Kidney epithelial cell (primary cell): ENCODE measurements at places on chromosomes 5 and 9. TPM values are rescaled to one million over a fixed set of nuclear protein-coding genes. Genes with fewer than 3 reads are reported as not detected.

The SLC4A9 gene
- total RNA-seq, result 0.07 TPM in 1 of 2 replicates, not detected in the other

The FCN2 gene
- not detected in 2 replicates for total RNA-seq

GRCh38 chr5:143138839-143139238 lies 264.6 kb downstream of the NR3C1 start:
- DNase-seq, result no peak

DNA sequence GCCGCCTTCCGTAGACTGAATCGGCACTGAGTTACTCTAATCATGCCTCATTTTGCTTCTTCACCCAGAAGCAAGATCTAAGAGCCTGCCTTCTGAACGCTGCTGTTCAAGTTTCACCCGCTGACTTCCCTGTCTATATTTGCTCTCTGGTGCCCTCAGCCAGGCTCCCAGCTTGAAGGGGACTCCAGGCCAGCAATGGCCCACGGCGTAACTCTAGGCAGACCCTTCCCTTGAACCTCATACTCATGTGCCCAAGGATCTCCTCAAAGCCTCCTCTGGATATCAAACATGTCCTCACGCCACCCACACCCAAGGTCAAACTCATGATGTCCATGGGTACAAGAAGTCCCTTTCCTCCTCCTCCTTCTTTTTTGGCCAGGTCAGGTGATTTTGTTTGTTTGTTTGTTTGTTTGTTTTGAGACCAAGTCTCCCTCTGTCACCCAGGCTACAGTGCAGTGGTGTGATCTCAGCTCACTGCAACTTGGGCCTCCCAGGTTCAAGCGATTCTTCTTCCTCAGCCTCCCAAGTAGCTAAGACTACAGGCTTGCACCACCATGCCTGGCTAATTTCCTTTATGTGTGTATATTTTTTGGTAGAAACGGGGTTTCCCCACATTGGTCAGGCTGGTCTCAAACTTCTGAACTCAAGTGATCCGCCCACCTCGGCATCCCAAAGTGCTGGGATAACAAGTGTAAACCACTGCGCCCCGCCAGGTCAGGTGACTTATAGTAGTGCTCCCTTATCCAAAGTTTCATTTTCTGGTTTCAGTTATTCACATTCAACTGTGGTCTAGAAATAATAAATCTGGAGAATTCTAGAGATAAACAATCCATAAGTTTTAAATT lies 239.0 kb downstream of the SYK start:
- DNase-seq, result no peak

The CBY3 gene
- not detected in 2 replicates for total RNA-seq

- no peak for DNase-seq
Observed at GRCh38 chr5:93082981-93083380, 498.0 kb downstream of the NR2F1-AS1 start.

The ZCCHC9 gene
- 16.3 and 18.8 TPM in 2 replicates for total RNA-seq

The BNC2 gene
- 0.96 and 1.5 TPM in 2 replicates for total RNA-seq

DNA sequence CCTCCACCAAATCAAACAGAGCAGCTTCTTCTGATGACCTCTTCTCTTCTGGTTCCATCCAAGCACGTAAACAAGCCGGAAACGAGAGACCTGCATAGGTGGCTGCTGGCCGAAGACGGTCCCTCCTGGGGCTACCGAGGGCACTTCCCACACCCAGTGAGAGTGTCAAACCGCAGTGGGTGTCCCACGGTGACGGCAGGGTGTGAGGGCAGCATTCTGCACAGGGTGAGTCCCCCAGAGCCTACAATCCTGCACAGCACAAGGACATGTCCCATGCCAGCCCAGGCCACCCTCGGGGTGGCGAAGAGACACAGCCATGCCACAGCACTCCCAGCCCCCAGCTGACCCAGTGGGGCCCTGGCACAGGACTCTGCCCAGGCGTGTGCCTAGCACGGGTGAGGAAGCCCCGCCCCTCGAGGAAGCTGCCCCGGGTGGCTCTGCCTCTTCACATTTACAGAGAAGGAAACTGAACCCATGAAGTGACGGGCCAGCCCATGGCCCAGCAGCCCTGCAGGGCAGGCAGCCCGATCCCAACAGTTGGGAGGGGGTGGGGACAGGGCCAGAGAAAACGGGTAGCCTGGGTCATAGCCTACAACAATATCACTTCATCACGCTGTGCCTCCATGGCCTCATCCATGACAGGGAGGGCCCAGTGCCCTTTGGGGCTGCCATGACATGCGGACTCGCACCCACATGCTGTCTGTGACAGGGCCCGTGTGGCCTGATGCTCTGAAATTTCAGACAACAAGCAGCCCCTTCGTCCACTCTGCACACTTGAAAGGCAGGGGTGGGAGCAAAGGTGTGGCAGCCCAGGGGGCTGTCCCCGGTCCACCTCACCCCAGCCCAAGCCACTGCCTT lies 43.2 kb downstream of the SEMA4D start:
- DNase-seq, result no peak

DNA sequence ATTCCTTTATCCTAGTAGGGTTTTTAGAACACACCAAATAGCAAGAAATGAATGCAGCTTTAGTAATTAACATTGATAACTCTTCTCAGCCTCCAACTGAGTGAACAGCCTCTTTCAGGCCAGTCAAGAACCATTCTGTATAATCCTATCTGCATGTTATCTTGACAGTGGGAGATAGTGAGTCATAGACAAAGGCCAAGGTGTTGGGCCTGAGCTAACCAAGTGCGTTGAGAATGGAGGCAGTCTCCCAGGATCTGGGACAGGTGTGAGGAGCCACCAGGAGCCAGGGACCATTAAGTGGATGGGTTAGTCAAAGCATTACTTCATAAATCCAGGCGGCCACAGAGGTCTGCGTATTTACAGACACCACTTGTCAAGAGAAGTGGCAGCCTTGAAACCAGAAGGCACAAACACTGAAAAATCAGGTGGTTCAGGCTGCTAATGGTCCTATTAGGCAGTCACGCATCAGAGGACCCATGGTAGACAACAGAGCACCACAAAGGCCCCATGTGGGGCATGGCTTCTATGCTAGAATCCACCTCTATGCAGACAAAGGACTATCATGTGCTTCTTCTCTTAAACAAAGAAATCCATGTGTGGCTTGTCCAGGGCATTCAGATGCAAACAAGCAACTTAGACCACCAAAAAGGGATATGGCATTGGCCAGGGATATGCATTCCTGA lies 409.7 kb upstream of the PIK3R1 start:
- no peak for DNase-seq

DNA sequence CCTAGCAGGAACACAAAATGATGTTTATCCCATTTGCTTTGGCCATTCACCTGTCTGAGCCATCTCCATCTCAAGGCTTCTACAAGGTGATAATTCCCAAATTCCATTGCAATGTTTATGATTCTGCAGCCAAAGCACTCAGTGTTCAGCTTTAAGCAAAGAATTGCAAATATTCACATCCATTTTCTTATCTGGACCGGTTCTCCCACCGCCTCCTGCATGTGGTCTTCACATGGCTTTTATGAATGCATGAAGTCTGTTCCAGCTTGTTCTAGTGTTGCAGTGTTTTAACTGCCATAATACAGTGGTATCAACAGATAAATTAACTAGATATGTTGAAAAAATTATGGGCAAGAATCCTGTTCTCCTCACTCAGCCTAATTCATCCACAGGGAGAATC lies 443.0 kb upstream of the KLF4 start:
- no peak for DNase-seq

The ADAMTS12 gene
- 3.4 and 4.1 TPM in 2 replicates for total RNA-seq

GRCh38 chr5:36359267-36359666 lies 57.6 kb upstream of the RANBP3L start:
- no peak for DNase-seq

DNA sequence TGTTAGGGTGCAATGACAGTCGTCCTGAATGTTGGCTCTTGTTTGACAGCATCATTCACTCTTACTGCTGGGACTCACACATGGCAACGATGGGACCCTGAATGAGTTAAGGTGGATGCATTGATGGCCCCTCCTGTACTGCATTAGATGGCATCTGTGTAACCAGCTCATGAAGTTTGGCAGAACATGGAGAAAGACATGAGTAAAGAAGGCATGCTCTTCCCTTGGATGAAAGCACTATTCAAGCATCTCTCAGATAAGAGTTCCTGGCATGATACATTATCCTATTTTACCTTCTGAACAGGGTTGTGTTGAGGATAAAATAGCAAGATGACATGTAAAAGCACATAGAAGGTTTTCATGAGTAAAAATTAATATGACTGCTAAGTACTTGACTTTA lies 142.2 kb upstream of the GAS1 start:
- no peak for DNase-seq
